ENCODE measurements at places on chromosomes 7 and 10.

GRCh38 chr7:2736411-2736914 is 48.5 kb downstream of the AMZ1 start:
- DNase-seq: no peak

GRCh38 chr7:47179812-47180515 is 401.9 kb downstream of the TNS3 start:
- DNase-seq: peak; percentile 55

- no peak for DNase-seq
These were observed 132.7 kb upstream of the KCNMA1 start for GRCh38 chr10:77770081-77770867.

- no peak for DNase-seq
These were observed 7.8 kb downstream of the LIPM start for GRCh38 chr10:88810196-88810961.

GRCh38 chr7:130146693-130147405 is 58.4 kb downstream of the TMEM209 start:
- no peak for DNase-seq

GRCh38 chr7:26305090-26305868 is 13.6 kb downstream of the SNX10 start:
- no peak for DNase-seq

DNA sequence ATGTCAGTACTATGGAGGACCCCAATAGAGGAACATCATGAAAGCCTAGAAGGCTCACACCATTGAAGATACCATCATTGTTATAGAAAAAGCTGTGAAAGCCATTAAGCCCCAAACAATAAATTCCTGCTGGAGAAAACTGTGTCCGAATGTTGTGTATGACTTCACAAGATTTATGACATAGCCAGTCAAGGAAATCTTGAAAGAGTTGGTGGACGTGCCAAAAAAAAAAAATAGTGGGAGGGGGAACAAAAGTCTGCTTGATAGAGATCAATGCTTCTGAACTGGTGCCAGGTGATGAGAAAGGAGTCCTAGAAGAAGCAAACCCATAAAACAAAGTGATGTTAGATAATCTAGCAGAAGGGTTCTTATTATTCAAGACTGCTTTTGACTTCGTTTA is 41.2 kb downstream of the RALA start:
- no peak for DNase-seq

- DNase-seq: no peak
These were observed 186.1 kb downstream of the MLLT10 start for GRCh38 chr10:21720090-21720489.

GRCh38 chr10:44864051-44864450 is 47.1 kb upstream of the TMEM72 start:
- DNase-seq: peak; percentile 16

GRCh38 chr7:125670926-125671572 is 741.4 kb upstream of the POT1 start:
- DNase-seq: no peak

GRCh38 chr7:27161721-27162560 is 3.4 kb downstream of the HOXA9 start:
- peak; percentile 12 for DNase-seq

GRCh38 chr10:132827861-132828539 is 42.1 kb upstream of the NKX6-2 start:
- no peak for DNase-seq

DNA sequence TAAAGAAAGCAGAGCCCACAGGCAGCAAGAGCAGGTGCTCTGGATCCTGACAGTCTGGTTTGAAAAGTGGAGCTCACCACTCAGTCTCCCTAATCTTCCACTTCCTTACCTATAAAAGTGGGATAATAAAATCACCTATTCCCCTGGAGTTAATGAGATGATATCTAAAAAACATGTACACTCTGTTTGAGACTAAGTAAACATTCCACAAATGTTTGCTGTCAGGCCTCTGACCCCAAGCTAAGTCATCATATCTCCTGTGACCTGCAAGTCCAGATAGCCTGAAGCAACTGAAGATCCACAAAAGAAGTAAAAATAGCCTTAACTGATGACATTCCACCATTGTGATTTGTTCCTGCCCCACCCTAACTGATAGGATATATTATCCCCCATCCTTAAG is 1324.5 kb downstream of the XPNPEP1 start:
- DNase-seq: no peak

DNA sequence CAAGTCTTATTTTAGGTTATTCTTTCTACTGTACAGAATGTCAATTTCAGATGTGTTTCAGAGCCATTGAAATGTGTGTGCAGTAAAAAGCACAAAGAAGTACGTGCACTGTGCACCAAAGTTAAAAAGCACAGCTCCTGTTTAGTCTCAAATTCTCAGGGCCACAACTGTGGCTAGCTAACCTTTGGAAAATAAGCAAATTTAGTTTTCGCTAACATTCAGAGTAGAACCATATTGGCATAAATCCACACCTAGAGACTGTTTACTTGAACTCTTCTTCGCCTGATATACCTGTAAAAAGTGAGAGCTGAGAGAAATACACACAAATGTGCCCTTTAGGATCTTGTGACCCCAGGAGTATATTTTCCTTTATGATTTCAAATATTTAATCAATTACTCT is 353.9 kb downstream of the TFEC start:
- DNase-seq: no peak

GRCh38 chr7:120981888-120982615 is 6.5 kb upstream of the CPED1 start:
- no peak for DNase-seq

- no peak for DNase-seq
These were observed 114.8 kb downstream of the SDK1 start for GRCh38 chr7:3415861-3416312.

DNA sequence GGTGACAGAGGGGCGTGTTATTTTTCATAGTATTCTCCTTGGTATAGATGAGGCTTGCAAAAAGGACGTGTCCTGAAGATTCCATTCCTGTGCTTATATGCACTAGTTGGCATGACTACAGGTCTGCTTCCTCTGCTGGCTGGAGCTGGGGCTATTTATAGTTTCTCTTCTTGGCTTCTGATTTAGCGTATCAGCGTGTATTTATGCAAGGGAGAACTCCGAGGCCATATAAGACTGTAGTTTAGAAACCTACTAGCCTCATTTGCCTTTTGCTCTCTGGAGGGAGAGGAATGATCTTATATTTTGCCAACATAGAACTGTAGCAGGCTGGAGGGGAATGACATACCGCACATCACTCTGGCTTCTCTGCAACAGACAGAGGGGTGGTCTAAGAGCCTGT is 39.7 kb downstream of the CACNB2 start:
- no peak for DNase-seq

DNA sequence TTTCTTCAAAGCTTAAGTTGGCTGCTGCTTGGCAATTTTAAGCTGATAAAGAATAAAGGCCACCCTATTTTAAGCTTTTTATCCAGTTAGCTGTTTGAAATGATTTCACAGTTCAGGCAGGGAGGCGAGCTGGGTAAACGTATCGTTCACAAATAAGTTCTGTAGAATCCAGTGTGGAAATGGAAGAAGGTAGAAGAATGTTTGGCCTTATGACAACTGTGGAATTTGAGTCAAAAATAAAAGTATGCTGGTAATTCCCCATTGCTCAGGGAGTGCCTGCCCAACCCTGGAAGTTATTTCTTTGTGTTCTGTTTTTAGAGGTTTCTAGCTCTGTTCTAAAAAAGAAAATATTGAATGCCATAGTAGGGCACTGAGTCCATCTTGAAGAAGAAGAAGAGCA is 113.1 kb downstream of the ARL4A start:
- DNase-seq: no peak

- no peak for DNase-seq
These were observed 50.6 kb upstream of the STEAP4 start for GRCh38 chr7:88357294-88357693.

DNA sequence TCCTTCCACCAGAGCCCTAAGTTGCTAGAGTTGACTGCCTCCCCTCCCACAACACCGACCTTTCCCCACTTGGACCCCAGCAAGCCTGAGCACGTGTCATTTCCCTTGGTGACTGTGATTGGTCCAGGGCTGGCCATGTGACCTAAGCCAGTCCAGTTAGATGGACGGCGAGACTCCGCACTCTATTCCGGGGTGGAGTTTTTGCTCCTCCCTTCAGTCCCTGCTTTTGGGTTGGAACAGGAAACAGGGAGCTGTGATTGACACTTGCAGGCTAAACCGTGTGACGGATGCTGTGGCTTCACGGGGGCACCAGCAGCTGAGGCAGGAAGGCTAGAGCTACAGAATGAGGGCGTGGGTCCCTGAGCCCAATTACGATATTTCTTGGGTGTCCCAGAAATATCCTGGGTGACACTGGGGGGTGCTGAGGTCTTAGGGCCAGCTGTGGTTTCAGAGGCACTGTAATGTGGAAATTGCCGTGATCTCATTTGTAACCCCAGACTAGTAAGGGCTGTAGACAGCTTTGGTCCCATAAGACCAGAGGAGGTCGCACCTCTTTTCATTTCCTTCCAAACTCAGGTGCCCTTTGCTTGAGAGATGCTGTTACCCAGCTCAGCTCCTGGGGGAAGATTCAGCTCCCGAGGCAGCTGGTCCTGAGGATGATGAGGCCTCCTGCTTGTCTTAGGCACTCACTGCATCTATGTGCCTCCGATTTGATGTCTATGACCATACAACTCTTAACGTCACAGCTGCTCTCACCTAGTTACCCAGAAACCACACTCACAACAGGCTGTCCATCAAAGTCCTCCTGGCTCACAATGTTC is 102.7 kb upstream of the NPTX2 start:
- DNase-seq: no peak

DNA sequence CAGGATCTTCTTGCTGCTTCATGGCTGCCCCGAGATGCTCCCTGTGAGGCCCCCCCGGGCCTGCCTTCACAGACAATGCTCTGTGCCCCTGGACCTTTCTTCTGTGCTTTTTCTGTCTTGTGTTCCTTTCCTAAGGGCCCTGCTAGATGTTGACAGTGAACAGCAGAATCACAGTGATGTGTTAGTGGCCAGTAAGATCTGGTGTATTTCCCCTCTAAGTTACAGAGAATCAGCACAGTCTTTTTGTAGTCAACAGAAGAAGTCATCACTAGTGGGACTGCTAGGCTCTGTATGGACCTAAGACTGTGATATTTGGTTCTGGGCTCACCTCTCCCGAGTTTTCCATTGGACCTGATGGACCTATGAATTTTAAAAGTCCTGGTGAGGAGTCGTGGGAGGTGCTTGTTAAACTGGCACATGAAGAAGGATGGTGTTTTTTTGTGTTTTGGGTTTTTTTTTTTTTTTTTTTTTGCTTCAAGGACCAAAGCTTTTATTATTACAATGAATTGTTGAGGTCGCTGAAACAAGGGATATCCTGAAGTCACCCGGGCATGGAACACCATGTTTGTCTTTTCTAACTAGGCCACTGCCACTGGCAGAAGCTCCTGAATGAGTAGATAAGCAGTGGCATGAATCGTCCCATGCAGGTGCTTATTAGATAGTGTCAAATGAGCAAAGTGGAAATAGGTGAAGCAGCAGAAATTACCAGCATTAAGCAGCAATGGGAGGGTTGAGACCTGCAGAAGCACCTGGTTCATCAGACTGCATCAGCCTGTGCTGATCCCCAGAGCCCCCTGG is 194.8 kb downstream of the CELF2 start:
- no peak for DNase-seq

- DNase-seq: no peak
These were observed 178.6 kb downstream of the POLR1F start for GRCh38 chr7:19530261-19530660.

- DNase-seq: no peak
These were observed 29.4 kb upstream of the GPR26 start for GRCh38 chr10:123636598-123637325.

DNA sequence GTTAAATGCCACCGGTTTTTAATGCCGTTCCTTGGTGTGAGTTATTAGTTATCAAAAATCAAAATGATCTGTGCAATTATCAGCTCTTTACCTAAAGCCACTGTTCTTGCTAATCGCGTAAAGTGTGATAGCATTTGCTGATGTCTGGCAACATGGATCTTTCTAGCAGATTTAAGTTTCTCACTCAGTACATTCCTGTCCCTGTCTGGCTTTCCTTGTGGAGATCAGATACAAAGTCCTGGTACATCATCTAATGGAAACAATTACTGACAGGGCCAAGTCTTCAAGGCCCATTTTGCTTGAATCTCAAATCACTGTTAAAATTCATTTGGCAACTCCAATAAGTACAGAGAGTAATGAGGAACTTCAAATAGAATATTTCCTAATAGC is 755.7 kb downstream of the AUTS2 start:
- DNase-seq: no peak

DNA sequence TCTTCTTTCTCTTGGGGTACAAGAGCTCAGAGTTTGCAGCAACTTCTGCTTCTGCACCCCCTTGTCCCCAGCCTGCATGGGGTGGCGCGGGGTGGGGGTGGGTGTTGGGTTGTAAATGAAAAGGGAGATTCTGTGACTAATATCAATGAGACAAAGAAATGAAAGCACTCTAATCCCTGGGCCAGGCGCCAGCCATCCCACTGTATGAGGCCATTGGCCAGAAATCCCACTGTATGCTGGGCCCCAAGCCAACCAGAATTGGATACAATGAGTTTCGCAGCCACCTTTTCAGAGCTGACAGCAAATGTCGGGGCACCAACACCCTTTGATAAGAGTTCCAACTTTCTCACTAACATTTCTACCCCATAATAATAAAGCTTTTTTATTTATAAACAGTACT is 10.9 kb upstream of the PTN start:
- DNase-seq: no peak

- DNase-seq: no peak
These were observed 40.2 kb upstream of the TUBB8 start for GRCh38 chr10:89248-89647.

- DNase-seq: no peak
These were observed 194.2 kb upstream of the SLC26A5 start for GRCh38 chr7:103640031-103640779.

GRCh38 chr7:33836797-33837355 is 68.5 kb upstream of the BMPER start:
- no peak for DNase-seq

DNA sequence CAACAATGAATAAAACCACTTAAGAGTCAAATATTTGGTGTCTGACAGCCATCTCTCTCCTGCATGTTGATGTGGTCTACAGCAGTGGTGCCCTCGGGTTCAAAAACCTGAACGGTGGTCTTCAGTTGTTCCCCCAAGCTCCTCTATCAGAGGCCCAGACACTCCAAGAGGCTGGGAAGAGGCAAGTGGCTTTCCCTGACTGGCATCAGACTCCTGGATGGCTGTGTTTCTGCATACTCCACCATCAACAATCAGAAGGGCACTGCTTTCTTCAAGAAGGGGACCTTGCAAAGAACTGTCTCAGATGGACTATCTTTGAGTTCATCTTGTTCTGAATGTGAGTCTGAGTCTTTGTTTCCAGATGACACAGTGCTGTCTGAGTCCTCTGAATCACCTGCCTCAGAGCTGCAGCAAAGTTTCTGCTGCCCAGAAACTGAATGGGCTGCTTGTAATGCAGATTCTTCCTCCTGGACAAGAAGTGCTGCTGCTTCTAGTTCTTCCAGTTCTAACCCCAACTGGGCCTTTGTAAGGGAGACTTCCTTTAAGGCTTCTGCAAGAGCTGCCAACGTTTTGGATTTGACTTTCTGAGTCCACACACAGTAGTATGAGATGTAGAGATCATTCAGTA is 5.9 kb upstream of the SGMS1 start:
- no peak for DNase-seq

GRCh38 chr10:71860243-71861029 is 9.4 kb upstream of the PSAP start:
- no peak for DNase-seq

Measured in memory B cell (primary cell).